ENCODE measurements at places on chromosomes 16 and 17. TPM values are rescaled to one million over a fixed set of nuclear protein-coding genes. Genes with fewer than 3 reads are reported as not detected.

DNA sequence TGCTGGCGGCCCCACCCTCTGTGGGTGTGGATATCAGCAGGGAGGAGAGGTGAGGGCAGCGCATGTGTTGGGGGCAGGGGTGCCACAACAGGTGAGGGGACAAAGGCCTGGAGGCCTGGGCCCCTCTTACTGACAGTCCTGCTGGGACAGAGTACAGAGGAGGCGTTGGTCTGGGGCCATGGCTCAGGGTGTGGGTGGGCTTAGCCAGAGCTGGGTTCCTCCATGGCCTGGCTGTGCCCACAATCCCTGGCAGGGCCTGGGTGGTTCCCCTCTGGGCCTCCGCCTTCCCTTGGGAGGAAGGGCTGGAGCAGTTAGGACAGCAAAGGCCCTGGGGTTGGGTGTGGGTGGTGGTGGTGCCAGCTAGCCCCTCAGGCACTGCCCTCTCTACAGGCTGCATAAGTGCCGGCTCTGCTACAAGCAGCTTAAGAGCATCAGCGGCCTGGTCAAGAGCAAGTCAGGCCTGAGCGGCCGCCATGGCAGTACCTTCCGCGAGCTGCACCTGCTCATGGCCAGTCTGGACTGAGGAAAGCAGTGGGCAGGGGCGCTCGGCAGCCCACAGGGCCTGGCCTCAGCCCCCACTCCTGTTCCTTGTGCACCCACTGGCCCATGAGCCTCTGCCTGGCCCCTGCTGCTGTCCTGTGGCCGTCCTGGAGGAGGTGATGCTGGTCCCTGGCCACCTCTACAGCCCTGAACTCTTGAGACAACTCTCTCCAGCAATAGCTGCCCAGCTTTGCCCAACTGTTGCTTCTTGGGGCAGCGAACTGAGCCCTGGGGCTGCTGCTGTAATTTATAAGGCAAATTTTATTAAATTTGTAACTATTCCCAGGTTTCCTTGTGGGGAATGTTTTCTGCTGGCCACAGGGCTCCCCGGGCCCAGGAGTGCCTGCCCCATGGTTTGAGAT, 21.1 kb downstream of the KATNB1 start:
- DNase-seq: no peak

GRCh38 chr17:45405250-45406086, 27.2 kb downstream of the ARHGAP27 start:
- DNase-seq: no peak

DNA sequence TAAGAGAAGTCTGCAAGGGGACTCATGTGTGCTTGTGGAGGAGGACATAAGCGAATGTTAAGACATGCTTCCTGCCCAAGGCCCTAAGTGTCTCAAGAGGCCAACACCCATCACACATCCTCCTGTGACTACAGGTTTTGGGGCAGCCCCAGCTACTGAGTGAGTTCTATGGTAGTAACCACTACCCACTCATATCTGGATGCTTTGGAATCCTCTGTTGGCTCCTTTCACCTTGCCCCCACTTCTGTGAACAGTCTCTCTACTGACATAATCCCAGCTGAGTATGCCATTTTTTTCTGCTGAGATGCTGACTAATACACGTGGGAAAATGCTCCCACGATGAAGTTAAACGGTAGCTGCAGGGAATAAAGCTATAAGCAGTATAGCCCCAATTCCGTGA, 153.5 kb downstream of the VPS53 start:
- DNase-seq: no peak

- no peak for DNase-seq
These were observed 251.4 kb downstream of the PHKB start for GRCh38 chr16:47712276-47713224.

DNA sequence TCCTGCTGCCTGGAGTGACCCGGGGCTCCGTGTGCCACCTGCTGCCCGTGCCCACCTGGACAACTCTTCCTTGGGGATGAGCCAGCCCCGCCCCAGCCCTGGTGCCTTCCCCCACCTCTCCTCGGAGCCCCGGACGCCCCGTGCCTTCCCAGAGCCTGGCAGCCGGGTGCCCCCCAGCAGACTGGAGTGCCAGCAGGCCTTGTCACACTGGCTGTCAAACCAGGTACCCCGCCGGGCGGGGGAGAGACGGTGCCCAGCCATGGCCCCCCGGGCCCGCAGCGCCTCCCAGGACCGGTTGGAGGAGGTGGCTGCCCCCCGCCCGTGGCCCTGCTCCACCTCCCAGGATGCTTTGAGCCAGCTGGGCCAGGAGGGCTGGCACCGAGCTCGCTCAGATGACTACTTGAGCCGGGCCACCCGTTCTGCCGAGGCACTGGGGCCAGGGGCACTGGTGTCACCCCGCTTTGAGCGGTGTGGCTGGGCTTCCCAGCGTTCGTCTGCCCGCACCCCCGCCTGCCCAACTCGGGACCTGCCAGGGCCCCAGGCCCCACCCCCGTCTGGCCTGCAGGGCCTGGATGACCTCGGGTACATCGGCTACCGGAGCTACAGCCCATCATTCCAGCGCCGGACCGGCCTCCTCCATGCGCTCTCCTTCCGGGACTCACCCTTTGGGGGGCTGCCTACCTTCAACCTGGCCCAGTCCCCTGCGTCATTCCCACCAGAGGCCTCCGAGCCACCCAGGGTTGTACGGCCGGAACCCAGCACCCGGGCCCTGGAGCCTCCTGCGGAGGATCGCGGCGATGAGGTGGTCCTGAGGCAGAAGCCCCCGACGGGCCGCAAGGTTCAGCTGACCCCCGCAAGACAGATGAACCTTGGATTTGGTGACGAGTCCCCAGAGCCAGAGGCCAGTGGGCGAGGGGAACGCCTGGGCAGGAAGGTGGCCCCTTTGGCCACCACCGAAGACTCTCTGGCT, 38.4 kb downstream of the ARHGAP23 start:
- no peak for DNase-seq

DNA sequence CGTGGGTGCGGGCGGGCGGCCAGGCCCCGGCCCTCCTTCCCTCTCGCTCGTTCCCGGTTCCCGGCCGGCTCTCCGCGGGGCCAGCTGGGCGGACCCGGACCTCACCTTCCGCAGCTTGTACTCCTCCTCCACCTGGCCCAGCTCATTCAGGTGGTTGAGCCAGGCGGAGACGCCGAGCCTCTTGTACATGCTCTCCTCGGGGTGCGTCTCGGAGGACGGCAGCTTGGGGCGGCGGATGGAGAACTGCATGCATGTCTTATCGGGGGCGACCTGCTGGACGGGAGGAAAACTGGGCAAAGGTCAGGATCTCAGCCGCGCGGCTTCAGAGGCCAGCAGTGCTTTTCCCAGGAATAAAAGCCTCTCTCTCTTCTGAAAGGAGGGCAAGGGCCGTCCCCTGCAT, 85.4 kb downstream of the TBC1D16 start:
- peak; percentile 41 for DNase-seq

GRCh38 chr17:79843474-79843815, 4.2 kb upstream of the CBX4 start:
- peak; percentile 27 for DNase-seq

- DNase-seq: peak; percentile 37
These were observed 149.6 kb upstream of the GNAO1 start for GRCh38 chr16:56041556-56042140.

GRCh38 chr17:57521606-57522005, 223.5 kb downstream of the CCDC182 start:
- DNase-seq: no peak

DNA sequence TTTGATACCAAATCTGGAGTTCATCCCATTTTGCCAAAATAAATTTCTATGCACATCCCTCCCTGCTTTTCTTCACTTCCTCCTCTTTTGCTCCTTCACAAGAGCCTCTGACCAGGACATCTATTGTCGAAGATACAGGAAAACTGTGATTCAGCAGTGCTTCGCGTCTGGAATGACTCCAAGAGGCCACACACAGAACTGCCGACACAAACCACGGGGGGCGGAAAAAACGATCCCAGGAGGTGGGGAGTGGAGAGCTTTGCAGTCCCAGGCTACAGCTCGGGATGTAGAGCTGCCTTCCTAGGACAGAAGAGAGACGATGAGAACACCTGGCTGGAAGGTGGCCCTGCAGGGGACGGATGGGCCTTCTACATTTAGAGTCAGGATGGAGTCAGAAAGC, 102.8 kb downstream of the XYLT1 start:
- DNase-seq: no peak

DNA sequence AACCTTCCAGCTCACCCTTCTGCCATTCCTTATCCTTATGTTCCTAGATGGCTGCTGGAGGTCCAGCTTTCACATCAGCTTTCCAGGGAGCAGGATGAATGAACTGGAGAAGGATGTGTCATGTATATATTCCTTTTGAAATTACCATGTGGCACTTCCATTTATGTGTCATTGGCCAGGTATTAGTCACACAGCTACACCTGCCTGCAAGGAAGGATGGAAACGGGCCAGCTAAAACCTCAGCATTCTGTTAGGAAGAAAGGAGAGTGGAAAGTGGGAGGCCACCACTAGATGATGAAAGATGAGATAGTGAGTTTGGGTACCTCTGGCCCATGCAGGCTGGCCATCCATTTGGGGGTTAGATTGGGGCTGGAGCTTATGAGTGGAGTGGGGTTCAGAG, 67.5 kb downstream of the KSR1 start:
- no peak for DNase-seq

GRCh38 chr16:4869147-4869805, 22.0 kb downstream of the UBN1 start:
- DNase-seq: peak; percentile 49

GRCh38 chr17:69552986-69553667, 138.6 kb downstream of the MAP2K6 start:
- no peak for DNase-seq

DNA sequence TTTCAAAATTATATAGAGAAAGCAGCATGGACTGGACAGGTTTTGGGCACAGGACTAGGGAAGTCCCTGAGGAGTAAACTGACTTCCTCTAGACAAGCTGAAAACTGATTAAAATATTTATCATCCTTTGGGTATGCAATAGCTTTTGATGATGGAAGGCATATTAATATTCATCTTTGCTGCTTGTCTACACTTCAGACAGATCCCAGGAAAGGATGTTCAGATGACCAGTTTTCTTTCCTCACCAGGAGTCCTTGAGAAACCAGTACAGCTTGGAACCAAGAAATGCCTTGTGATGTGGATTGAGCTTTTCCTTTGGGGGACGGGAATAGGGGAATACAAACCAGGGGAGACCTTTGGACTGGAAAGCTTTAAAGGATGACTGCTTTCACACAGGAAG, 195.5 kb downstream of the FTO start:
- no peak for DNase-seq

DNA sequence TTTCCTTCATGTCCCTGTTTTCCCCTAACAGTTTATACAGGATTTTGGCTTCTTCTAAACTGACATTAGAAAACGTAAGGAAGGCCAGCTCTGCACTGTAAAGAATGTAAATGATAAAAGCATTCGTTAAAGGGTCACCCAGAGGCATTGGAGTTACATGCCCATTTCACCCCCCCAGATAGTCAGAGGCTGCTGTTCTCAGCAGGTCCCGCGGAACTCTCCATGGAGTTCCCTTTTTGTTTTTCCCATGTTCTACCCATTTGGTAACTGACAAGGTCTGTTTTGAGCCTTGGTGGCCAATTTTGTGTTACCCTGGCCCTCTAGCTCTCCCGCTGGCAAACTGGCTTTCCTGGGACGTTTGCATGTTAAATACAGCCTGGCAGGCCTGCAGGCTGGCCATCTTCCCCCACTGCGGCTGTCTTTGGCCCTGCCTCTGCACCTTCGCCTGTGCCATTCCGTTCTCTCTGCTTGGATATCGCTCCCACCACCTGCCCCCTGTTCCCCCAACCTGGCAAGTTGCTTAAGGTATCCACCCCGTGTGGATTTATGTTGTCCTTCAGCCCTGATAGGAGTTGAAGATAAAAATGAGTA, 49.7 kb downstream of the EPN2 start:
- DNase-seq: no peak

GRCh38 chr17:28426081-28426519, 20.1 kb upstream of the SLC46A1 start:
- no peak for DNase-seq

- no peak for DNase-seq
These were observed 13.4 kb downstream of the WFDC1 start for GRCh38 chr16:84308120-84308519.

DNA sequence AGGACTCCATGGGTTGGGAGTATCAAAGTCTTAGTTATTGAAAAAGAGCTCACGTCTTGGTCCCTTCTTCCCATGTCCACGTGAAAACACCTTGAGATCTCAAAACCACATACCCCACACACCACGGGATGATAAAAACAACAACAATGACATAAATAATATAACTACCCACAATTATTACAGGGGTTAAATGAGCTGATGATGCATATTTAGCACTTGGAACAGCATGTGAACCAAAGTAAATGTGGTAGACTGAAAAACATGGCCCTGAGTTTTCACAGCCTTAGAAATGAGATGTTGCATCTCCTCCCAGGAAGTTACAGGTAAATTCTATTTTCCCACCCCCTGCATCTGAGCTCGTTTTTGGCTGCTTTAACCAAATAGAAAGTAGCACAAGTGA, 208.9 kb downstream of the C16orf95 start:
- DNase-seq: no peak

GRCh38 chr16:11561454-11561805, 25.3 kb downstream of the LITAF start:
- no peak for DNase-seq

GRCh38 chr17:57516290-57517230, 228.5 kb downstream of the CCDC182 start:
- DNase-seq: no peak

- no peak for DNase-seq
These were observed 3.0 kb upstream of the WFIKKN2 start for GRCh38 chr17:50832267-50832863.

- DNase-seq: peak; percentile 88
These were observed 6.8 kb downstream of the UBALD2 start for GRCh38 chr17:76271669-76272540.

- no peak for DNase-seq
These were observed 108.9 kb downstream of the ENGASE start for GRCh38 chr17:79183293-79184158.

GRCh38 chr17:30351735-30352134, 17.9 kb upstream of the TMIGD1 start:
- DNase-seq: no peak

DNA sequence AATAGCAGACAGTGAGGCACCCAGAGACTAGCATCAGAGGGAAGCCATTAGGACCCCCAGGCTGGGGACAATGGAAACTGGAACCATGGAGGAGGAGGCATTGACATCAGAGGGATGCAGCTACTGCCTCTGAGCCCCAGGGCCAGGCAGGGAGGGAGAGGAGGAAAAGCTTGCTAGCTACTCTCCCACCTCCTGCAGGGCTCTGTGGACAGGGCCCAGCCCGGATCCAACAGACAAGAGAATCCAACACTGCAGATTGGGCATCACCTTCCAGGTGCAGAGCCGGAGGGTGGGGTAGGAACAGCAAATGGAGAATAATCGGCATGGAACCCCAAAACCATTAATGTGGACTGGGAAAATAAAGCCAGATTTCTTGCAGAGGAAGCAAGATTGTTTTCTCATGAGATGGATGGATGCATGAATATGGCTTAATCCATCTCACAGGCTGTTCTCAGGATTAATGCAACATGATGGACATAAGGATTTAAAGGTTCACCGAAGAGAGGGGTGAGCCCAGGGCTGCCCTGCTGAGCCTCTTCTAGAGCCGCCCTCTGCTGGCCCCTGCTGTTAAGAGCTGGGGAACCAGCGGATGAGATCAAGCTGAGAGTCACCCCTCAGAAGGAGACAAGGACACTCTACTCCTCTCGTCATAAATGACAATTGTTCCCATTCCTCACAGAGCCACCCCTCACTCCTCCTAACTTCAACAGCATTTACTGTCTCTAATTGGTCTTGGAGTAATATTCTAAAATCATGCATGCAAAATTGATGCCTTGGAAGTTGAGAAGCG, 48.8 kb downstream of the DNAH3 start:
- DNase-seq: no peak

NLGN2 gene
- 4.8 TPM for total RNA-seq

KRT28 gene
- total RNA-seq: not detected

CCDC102A gene
- 2.2 TPM for total RNA-seq

NUDT16L1 gene
- total RNA-seq: 14.9 TPM

PRSS36 gene
- 3.1 TPM for total RNA-seq

SDK2 gene
- total RNA-seq: 0.17 TPM

TNFRSF13B gene
- total RNA-seq: not detected
